Pons (tissue), 1 donor: ENCODE measurements at places on chromosomes 6 and 20.

- no peak for DNase-seq
Observed at GRCh38 chr20:56843386-56843785, 214.3 kb downstream of the TFAP2C start.

DNA sequence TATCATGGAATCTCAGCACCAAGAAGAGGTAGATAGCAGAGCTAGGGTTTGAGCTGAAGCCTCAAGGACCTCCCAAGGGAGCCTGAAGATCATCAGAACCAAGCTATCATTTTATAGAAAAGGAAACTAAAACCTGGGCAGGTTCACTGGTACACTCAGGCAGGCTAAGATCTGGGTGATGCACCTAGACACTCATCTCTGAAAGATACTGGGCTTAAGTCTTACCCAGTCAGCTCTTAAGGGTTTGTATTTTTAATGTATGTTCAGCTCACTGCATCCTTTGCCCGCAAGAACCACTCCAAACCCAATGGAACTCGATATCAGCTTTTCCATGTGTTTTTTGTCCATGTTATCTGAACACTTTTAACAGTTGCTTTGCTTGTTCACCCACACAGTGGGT lies 78.0 kb upstream of the SLC22A16 start:
- no peak for DNase-seq

DNA sequence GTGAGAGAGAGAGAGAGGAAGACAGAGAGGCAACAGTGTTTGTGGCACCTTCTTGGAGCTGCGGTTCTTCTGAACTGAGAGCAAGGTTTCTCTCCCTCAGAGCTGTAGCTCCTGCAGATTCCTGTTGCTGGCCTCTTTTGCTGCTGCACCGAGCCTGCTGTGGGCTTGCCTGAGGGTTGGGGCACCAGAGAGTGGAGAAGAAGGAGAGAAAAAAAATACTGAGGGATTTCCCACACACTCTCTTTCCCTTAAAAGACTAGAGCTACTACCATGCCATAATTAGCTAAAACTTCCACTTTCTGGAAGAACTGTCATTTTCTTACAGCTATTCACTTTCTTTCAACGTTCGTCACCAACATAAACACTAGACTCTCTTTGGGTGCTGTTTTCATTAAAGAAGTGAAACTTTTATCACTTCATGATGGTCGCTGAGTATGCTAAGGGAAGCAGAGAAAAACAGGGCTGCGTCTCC lies 18.2 kb upstream of the ECI2 start:
- DNase-seq, result no peak

DNA sequence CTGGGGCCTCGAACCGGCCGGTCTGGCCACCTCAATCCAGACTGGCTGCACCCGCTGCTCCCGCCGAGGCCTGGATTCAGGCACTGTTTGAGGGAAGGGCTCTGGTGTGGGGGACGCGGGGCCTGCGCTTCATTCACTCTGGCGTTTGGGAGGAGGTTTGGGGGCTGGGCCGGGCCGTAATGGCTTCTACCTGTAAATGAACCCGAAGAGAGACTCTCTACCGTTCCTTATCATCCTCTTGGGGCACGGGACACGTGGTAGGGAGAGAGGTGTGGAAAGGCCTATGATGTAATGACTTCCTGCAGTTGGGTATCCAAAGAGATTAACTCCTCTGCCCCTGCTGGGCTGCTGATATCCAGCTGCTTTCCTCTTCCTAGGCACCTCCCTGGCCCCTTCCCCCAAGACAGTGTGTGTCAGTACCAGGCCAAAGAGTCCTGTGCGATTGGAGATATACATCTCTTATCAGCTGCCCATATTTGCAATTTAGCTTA lies 1.8 kb downstream of the FOXO3 start:
- peak; percentile 74 for DNase-seq

GRCh38 chr6:53540129-53540692 lies 4.7 kb downstream of the GCLC start:
- no peak for DNase-seq

- DNase-seq, result no peak
Observed at GRCh38 chr20:4083098-4083865, 67.9 kb upstream of the RNF24 start.

DNA sequence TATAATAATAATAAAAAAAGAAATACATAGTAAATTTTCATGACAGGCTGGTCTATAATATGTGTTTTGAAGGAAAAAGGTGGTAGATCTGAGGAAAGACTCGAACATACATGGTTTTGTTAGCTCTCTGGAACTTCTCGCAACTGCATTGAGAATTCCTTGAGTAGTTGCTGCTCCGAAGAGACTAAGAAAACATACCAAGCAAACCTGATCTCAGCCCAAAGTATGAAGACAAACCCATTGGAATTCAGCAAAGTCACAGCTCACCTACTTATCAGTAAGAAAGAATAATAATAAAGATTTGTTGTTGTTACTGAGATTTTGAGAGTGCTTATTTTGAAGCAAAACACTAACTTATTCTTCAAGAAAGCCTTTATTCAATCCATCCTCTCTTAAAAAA lies 1107.1 kb upstream of the EYS start:
- no peak for DNase-seq

- no peak for DNase-seq
Observed at GRCh38 chr6:45898941-45899682, 116.5 kb downstream of the CLIC5 start.

GRCh38 chr20:50711113-50711825 lies 19.9 kb upstream of the RIPOR3 start:
- DNase-seq, result no peak

- DNase-seq, result no peak
Observed at GRCh38 chr20:21371193-21371592, 26.1 kb downstream of the NKX2-4 start.

DNA sequence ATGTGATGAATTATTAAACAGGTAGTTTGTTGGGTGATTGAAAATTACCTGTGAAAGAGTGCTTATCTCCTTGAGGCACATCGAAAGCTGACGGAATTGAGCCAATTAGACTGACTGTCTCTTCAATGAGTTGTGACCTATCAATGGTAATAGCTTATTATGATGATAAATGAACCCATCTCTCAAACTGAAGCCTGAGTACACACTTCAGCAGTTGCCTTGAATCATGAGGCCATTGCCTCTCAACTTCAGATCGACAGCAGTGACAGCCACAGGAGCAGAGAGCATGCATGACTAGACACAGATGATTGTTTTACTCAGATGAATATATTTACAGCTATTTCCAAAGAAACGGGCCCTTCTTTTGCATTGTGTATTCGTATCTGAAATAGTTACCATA lies 323.9 kb downstream of the LAMA2 start:
- DNase-seq, result no peak

- DNase-seq, result no peak
Observed at GRCh38 chr20:49388744-49389143, 93.7 kb downstream of the KCNB1 start.

DNA sequence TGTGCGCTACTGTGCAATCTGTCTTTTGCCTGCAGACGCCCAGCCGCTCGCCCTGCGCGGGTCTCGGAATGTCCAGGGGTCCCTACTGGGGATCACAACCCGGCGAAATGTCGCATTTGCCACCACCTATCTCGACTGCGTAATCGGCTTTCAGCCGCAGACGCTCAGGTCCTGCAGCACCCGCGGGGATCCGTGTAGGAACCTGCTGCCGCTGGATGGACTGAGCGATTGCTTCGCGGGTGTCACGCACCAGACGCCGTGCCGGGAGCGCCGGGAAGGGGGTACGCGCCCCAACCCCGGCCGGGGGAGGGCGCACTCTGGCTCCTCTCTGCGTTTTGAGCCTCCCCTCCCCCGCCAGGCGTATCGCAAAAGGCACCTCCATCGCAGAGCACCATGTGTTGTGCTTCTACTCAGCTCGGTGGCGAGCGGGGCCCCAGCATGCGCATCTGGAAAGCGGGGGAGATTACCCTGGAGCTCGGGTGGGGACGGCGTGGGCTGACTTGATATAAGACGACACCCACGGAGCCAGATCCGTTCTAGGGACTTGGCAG lies 747 bp upstream of the PTPRA start:
- peak; percentile 44 for DNase-seq

DNA sequence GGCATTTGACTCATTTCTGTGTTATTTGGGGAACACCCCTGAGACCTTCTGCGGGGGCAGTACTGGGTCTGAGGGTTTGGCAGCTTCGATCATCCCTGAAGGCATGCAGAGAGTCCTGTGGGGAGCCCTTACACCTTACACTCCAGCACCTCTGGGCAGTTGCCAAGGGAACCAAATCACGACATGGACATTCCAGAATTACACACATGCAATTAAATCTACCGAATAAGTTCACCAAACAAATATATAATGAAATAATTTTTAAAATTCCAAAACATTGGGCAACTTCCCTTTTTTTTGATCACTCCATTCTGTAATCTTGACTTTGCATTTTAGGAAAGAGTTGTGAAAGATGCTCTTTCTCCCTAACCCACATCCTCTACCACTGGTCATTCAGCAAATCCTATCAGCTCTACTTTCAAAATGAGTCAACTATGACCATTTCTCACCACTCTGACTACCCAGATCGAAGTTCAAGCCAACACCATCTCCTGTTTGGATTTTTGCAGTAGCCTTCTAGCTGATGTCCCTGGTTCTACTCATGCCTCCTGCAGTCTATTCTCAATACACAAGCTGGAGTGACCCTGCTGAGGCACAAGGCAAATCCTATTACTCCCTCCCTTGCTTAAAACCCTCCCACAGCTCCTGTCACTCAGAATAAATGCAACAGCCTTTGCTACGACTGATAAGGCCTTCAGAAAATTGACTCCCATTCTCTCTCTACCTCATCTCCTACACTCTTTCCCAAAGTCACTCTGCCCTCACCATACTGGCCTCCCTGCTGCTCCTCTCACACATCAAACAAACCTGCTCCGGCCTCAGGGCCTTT lies 533.3 kb downstream of the HACE1 start:
- peak; percentile 37 for DNase-seq

GRCh38 chr20:58623579-58624473 lies 27.3 kb upstream of the STX16 start:
- DNase-seq, result no peak

GRCh38 chr20:63239431-63239830 lies 3.7 kb downstream of the BIRC7 start:
- DNase-seq, result no peak

- DNase-seq, result peak; percentile 16
Observed at GRCh38 chr6:13328875-13329183, 492 bp upstream of the TBC1D7 start.

- peak; percentile 74 for DNase-seq
Observed at GRCh38 chr6:73732845-73733675, 37.1 kb downstream of the CD109 start.

GRCh38 chr20:60581606-60582115 lies 623.4 kb downstream of the CDH26 start:
- DNase-seq, result no peak

DNA sequence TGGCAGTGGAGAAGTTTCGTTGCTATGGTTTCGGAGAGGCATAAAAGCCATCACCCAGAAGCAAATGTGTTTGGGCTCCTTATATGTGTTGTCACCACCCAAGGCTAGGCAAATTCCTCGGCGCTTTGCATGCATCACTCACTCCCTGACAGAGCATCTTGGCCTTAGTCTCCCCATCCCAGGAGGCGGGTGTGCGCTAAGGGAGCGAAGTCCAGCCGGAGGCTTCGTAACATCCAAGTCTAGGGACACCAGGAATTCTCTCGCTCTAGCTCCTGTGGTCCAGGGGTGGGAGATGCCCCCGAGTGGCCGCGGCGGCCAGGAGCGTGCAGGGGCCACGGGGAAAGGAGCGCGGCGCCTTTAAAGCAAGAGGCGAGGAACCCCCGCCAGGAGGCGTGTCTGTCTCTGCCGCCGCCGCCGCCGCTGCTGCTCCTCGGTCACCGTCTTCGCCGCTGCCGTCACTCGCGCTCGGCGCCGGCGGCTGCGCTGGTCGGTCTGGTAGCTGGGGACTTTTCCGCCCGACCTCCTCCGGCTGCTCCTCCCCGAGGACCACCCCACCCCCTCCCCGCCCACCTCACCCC lies at the start of gene GRIK2:
Gene GRIK2, plus strand, starts transcription at position 458 of the 578 bp plus-strand sequence.
- no peak for DNase-seq

DNA sequence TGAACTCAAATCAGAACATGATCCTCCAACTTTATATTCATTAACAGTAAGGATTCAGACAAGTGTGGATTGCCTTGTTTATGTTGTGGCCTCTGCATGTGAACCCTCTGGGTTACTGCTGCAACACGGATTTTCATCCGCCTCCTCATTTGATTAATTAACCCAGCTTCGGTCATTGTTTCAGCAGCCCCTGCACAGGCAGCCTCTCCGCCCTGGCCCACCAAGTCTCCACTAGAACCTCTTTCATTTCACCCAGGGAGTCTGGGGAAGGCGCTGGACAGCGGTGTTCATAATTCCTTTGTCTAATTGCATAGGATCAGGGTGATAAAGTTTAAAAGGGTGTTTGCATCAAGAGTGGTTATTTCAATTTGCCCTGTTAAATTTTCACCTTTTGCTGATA lies 15.7 kb downstream of the NKX2-2 start:
- no peak for DNase-seq

GRCh38 chr6:170147832-170148708 lies 142.8 kb downstream of the DLL1 start:
- no peak for DNase-seq

DNA sequence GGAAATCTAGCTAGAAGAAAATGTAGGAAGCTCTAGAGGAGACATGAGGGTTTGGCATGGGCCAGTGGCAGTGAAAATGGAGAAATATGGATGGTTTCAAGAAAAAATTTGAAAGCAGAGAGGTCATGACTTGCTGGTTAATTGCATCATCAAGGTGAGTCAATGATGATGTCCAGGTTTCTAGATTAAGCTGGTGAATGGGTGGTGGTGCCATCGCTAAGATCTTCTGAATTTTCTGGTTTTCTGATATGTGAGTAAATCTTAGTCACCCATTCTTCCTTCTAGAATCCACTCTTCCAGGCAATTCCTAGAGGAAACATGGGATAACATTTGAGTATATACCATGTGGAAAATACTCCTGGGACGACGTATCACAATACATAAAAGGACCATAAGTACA lies 25.0 kb downstream of the SH3BGRL2 start:
- no peak for DNase-seq

- no peak for DNase-seq
Observed at GRCh38 chr6:119395192-119395591, 45.6 kb upstream of the MAN1A1 start.

- DNase-seq, result peak; percentile 27
Observed at GRCh38 chr20:891058-891705, 25.0 kb downstream of the ANGPT4 start.

- no peak for DNase-seq
Observed at GRCh38 chr6:15628499-15629131, 34.2 kb downstream of the DTNBP1 start.

- peak; percentile 70 for DNase-seq
Observed at GRCh38 chr6:169800668-169801395, 49.4 kb downstream of the ERMARD start.

DNA sequence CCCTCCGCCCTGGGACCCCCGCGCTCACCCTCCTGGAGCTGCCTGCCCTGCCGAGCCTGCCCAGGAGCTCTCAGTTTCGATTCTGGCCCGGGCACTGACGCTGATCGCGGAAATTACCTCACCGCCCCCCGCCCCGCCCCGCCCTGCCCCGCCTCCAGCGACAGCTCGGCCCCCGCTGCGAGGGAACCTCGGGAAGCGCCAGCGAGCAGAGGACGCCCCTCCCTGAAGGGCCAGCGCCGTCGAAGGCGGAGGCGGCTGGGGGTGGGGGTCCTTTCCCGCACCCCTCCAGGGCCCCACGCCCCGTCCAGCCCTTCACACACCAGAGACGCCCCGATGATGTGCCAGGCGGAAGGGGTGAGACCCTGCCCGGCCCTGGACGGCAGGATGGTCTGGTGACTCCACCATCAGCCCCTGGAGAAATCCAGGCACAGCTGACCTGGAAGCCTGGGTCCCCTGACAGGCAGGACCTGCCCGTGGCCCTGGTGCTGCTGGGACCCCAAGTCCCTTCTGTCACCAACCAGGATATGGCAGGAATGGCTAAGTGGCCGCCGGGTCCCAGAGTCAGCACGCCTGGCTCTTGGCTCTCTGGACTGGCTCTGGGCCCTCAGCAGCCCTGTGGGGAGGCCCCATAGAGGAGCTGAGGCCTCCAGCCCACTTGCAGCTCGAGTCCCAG lies at the start of gene HELZ2:
Gene HELZ2, minus strand, starts transcription at position 84 of the 673 bp plus-strand sequence. CDS start 1,854 bp downstream, outside the sequence.
- no peak for DNase-seq
